ENCODE measurements at places on chromosomes 7 and 10. TPM values are rescaled to one million over a fixed set of nuclear protein-coding genes. Genes with fewer than 3 reads are reported as not detected.

GRCh38 chr10:35495521-35496119 is 109.5 kb upstream of the GJD4 start:
- DNase-seq: no peak

- no peak for DNase-seq
Measured at GRCh38 chr7:46178661-46179060, 257.6 kb upstream of the IGFBP3 start.

DNA sequence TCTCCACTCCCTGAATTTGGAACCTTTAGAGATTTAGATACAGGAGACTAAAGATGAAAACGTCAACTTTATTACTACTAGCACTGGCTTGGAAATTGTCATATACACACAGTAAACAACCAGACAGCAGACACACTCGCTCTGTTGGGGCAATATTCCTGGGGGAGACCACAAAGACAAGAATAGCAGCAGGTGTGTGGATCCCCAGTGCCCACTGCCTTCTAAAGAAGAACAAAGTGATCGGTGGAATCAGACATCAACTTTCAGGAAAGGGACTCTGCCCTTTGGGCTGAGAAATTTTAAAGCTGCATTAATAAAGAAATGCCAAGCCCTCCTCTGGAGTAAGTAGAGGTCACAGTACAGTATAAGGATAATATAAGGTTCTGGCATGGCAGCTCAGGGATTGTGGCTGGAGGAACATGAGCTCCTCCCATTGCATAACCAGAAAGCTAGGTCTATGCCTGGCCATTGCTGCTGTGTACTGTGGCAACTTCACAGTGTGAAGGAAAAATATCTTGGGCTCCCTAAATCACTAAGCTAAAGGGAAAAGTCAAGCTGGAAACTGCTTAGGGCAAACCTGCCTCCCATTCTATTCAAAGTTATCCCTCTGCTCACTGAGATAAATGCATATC is 57.1 kb upstream of the ANKRD1 start:
- DNase-seq: no peak

DNA sequence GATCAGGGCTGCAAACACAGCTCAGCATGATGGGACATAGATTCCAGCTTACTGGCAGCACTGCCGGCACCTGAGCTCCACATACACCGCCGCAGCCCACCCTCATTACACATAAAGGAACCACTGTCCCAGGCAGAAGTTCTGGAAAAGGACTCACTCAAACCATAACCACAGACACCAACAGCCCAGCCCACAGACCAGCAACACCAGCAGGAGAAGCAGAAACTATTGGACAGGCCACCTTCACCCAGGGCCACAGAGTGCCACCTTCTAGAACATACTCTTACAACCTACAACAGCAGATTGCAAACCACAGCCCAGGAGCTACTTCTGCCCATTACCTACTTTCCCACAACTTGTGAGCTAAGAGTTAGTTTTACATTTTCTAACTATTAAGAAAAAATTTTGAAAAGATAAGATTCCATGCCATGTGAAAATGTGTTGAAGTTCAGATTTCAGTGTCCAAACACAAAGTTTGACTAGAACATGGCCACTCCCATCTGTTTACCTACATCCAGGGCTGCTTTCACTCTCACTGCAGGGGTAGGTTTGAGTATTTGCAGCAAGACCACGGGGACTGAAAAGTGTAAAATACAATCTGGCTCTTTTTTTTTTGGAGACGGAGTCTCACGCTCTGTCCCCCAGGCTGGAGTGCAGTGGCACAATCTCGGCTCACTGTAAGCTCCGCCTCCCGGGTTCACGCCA is 153.0 kb downstream of the TNS3 start:
- DNase-seq: no peak

- DNase-seq: no peak
Measured at GRCh38 chr7:92629779-92630178, 39.6 kb upstream of the FAM133B start.

GRCh38 chr10:78335371-78335690 is 301.7 kb downstream of the RPS24 start:
- no peak for DNase-seq

Gene RASSF4
- total RNA-seq: 21.2 TPM

GRCh38 chr7:137539111-137539715 is 195.7 kb upstream of the PTN start:
- DNase-seq: no peak

Gene SRRM3
- 2.5 TPM for total RNA-seq

Gene NOD1
- total RNA-seq: 3.6 TPM

DNA sequence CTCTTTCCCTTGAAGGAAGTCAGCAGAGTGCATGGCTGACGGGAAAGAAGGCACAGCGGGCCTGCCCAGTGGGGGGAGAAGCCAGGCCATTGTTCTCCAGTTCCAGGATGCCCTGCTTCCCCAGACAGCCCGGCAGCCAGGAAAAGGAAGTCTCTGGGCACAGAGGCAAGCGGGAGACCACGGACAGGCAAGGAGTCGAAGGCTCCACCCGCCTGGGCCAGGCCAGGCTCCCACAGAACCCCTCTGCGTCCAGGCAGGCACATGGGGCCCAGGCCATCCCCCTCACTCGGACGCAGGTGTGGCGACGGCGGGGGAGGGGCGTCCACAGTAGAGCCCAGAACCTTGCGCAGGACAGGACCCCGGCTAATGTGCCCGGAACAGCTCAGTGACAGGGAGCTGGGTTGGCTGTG is 8.7 kb downstream of the GPR146 start:
- DNase-seq: no peak

DNA sequence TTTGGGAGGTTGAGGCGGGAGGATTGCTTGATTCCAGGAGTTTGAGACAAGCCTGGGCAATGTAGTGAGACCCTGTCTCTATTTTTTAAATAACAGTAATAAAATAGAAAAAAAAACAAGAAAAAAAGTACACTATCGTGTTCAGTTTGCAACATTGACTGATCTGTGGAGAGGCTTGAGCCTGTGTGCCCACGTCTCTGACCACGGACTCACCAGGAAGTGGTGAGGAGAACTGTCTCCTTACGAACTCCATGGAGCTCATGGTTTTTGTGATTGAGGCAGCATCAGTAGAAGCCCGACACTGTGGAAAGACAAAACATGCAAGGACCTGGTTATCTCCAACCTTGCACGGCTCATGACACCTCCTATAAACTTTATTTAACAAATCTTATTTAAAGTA is 23.9 kb upstream of the DNAJB6 start:
- DNase-seq: no peak

DNA sequence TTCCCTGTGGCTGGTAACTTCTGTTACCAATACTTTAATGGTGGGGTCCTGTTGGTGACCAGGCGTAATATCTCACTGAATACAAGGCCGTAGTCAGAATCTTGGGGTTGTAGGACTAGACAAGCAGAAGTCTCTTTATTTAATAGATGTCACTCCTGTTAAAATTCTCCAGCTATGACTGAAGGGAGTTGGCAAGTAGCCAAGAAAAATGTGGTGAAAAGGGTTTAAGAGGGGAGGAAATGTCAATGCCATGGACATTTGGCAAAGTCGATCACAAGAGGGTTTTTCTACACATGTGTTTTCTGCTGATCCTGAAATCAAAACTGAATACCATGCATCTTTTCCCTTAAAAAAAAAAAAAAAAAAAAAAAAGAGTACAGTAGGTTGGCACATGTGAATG is 533.5 kb downstream of the AUTS2 start:
- no peak for DNase-seq

Gene PILRA
- 3.9 TPM for total RNA-seq

Gene GATAD1
- 51.0 TPM for total RNA-seq

Gene AP5Z1
- 42.8 TPM for total RNA-seq

GRCh38 chr10:11515596-11516430 is 95.6 kb downstream of the USP6NL start:
- DNase-seq: no peak

GRCh38 chr10:4588824-4589223 is 237.2 kb upstream of the AKR1E2 start:
- DNase-seq: no peak

- no peak for DNase-seq
Measured at GRCh38 chr7:154347700-154348266, 295.6 kb downstream of the DPP6 start.

GRCh38 chr10:112949875-112950507 is at the start of gene TCF7L2:
Gene TCF7L2 (plus strand): TSS chr10:112950247. CDS start chr10:112950757, 510 bp downstream.
- DNase-seq: peak; percentile 84

DNA sequence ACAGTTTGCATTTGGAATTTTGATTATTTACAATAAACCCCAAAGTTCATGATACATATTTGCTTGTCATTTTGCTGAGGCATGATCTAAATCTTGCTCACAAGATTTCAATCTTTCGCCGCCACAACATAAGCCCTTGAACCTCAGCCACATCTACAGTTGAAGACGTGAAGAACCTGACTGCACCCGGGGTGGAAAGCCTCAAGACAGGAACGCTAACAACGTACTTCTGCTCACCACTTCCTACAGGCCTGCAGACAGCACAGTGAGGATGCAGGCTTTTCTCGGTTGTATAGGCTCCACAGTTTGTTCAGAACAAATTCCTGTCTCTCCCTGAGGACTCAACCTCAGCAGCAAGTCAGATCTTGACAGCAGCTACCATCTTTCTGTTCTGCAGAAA is 393.8 kb upstream of the PRKCQ start:
- DNase-seq: no peak

- no peak for DNase-seq
Measured at GRCh38 chr10:102096449-102096848, 23.7 kb downstream of the LDB1 start.

Gene LOXL4
- 3.7 TPM for total RNA-seq

- DNase-seq: no peak
Measured at GRCh38 chr10:69437321-69438259, 13.7 kb upstream of the TSPAN15 start.

DNA sequence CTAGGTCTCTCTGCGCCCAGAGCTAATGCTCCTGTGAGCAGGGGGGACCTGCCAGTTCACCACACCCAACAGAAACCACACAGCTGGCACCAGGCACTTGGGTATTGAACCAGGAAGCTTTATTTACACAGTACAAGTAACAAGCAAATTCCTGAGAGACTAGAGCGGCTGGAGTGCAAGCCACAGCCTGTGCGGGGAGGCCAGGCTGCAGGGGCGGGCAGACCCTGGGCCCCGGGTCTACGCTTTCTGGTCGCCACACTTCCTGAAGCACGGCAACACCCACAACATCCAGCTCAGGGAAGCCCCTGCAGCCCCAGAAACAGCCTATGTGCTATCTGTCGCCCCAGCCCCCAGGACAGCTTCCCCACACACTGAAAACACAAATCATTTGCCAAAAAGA is 125.0 kb downstream of the FAM53B start:
- no peak for DNase-seq

Gene SGCE
- 49.3 TPM for total RNA-seq

- DNase-seq: no peak
Measured at GRCh38 chr7:18212308-18212707, 184.7 kb upstream of the PRPS1L1 start.

- no peak for DNase-seq
Measured at GRCh38 chr7:15555381-15555859, 6.4 kb downstream of the AGMO start.

- no peak for DNase-seq
Measured at GRCh38 chr7:151776446-151776845, 100.5 kb downstream of the PRKAG2 start.

Gene ITGB8
- total RNA-seq: 37.2 TPM

Gene ADAM22
- 15.8 TPM for total RNA-seq

GRCh38 chr10:100697070-100697469 is 48.3 kb upstream of the PAX2 start:
- no peak for DNase-seq

- no peak for DNase-seq
Measured at GRCh38 chr10:121188005-121188404, 336.8 kb downstream of the WDR11 start.

DNA sequence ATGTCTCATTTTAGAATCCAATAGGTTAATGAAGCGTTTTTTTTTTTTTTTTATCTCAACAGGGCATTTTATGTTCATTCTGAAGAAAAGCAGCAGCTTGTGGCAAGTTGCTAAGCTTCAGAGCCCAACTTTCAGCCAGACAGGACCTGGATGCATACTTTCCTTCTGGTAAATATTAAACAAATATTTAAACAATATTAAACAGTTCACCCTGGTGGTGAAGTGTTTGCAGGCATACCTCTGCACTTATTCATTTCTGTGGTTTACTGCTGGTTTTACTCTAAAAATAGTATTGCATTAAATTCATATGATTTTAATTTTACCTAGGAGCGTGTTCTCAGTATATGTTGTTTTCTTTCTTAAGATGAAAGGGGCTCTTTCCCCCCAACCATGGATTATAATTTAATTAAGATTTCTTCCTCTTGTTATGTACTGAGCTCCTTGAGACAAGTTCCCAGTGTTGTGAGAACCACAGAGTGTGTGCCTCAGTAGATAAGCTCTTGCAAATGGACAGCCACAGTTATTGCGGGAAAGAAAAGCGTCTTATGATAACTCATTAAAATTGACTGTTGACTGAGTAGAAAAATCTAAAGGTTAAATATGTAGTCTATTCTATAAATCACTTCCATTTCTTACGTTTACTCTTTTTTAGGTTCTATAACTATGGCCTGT is 155.8 kb downstream of the MALRD1 start:
- no peak for DNase-seq

- DNase-seq: no peak
Measured at GRCh38 chr7:37119296-37119860, 329.3 kb downstream of the ELMO1 start.

GRCh38 chr10:1114719-1115606 is 58.8 kb downstream of the WDR37 start:
- DNase-seq: no peak

DNA sequence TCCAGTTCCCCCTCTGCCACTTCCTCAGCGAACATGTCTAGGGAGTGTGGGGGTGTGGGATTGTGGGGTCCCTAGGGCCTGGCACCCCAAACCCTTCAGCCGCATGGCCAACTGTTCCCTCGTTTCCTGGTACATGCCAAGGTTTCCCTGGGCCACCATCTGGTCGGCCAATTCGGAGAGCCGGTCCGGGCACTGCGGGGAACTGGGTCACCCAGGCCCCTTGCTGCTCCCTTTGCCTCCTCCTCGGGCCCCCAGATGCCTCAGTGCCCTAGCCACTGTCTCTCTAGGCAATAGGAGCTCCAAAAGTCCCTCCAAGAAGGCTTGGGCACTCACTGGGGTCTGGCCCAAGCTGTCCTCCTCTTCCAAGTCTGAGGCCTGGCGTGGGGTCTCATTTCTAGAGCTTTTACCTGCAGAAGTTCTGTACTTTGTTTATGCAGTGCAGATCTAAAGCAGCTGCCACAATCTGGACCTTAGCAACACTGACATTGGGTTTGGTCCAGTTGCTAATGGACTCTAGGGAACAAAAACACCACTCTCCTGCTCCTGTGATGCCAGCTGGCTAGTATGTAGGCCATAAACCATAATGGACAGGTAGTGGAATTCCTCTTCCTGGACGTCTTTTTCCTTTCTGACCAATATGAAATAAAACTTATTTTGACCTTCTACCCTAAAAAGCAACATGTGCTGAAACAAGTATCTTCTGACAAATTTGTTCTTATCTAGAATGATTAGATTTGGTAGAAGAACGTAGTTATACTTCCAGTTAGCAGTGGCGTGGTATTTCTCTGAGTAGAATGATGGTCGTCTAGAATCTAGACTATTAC is 172.9 kb downstream of the LRRC4 start:
- DNase-seq: no peak

Gene STARD3NL
- 61.1 TPM for total RNA-seq

- no peak for DNase-seq
Measured at GRCh38 chr7:116246357-116246756, 36.0 kb downstream of the TES start.
